ENCODE measurements at places on chromosomes 7 and 10.

DNA sequence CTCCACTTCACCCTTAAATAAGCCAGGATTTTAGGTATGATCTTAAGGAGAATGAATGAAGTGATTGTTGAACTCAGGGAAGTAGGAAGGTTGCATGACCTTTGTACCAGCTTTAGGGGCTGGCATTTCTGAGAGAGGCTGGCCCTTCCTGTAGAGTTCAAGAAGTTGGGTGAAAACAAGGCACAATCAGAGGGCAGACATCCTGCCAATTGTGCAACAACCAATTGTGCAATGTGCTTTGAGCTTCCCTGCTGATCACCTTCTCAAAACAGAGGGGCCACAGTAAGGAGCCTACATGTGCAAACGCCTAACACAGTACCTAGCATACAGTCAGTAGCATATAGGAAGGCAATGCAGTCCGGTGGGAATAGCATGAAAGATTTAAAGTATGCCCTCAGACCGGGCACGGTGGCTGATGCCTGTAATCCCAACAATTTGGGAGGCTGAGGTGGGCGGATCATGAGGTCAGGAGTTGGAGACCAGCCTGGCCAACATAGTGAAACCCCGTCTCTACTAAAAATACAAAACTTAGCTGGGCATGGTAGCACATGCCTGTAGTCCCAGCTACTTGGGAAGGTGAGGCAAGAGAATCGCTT, 5.4 kb downstream of the CPVL start:
- no peak for DNase-seq

DNA sequence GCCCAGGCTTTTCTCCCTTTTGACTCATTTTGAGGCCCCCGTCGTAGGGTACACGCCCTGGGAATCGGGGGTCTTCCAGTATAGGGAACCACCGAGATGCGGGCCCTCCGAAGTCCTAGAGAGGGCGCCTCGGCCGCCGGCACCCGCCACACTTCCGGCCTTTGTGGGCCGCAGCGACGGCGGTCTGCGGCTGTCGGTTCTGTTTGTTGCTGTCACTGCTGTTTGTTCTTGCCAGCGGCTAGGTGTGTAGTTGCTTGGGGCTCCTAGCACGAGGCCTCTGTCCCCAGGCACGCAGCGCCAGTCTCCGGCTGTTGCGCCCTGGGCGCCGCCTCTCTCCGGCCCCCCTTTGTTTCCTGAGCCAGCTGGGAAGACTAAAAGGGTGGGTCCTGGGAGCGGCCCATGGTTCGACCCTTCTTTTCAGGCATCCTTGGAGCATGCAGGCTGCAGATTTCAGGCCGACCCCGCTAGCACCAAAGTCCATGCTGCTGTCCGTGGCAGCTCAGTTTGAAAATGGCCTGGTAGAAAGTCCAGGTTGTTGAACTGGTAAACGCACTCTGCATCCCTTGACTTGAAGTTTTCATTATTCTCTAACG, 17.8 kb upstream of the ZKSCAN1 start:
- no peak for DNase-seq

DNA sequence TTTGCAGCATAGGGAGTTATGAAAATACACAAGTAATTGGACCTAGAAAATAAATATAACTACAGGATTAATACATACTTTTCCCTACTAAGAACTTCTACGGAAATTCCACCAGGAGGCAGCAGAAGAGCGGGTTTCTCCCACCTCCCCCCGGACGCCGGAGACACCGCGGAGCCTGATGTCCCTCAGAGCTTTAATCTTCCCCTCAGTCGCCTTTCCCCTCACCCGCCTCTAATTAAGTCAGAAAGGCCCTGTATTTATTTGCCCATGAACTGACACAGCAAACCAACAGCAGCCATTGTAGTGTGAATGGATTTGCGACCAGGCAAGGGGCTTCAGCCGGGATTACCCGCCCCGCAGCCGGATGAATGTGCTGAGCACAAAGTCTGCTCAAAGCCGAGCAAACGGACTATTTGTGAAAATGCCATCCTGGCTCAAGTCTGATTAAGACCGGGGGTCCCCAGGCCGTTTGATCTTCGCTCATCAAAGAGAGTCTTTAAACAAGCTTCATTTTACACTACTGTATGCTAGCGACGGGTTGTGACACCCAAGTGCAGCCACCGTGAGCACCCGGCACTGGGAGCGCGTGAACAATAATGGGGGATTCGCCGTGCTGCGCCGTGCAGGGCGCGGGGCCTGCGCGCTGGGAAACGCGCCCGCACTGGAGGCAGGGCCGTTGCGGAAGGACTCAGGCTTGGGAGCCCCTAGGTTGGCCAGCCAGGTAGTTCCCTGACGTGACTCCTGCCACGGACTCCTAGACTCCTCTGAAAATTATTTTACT, 5.6 kb upstream of the DKK1 start:
- DNase-seq = peak; percentile 62

DNA sequence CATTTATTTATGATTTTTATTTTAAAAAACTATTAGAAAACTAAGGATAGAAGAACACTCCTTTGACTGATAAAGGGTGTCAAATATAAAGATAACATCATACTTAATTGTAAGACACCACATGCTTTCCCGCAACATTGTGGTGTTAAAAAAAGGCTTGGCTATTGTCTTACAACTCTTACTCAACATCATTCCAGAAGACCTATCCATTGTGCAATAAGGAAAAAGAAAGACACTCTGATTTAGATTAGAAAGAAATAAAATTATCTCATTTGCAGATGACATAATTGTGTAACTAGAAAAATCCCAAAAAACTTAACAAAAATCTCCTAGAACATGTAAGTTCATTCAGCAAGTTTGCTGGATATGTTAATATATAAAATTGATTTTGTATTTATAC, 296.7 kb upstream of the GNAI1 start:
- no peak for DNase-seq

- DNase-seq = no peak
Measured at GRCh38 chr10:98055841-98056516, 25.6 kb upstream of the CRTAC1 start.

DNA sequence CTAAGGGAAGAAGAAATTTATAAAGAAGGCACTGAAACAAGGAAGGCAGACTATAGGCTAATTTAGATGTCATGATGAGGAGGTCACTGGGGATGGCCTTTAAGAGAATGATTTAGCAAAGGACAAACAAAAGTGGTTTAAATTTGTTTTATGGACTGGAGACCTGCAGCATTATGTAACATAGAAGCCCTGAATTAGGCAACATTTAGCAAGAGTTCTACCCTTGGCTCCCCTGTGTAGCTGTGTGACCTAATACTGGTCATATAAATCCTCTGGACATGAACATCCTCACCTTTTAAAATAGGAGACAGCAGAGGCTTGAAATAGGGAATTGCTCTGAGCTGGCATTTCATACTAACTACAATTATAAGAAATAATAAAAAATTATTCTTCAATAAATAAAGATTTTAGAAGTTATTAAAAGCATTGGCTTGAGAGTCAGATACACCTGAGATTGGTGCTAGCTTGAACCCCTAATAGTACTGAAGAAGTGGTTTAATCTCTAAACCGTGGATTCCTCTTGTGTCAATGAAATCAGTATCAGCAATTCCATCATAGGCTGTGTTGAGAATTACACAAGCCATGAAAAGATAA, 48.9 kb downstream of the RNLS start:
- DNase-seq = no peak

GRCh38 chr7:45092100-45092930, 3.5 kb upstream of the NACAD start:
- no peak for DNase-seq

DNA sequence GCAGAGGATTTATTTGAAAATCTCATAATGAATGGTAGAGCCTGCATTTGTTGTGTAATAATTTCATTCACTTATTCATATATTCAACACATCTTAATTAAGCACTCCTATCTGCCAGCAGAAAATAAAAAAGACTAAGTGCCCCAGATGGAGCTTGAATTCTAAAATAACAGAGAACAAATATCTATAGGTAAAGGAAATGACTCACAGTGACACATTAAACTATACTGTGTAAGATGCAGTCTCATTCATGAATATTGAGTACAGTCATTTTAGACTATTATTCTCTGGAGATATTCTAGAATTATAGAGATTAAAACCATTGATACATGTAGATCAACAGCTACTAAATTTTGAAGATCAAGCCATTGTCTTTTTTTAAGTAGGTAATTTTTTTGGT, 72.1 kb downstream of the PTPRZ1 start:
- DNase-seq = no peak
